CD4-positive, alpha-beta T cell treated with Interleukin-17A for 4 hours (primary cell): ENCODE measurements at places on chromosomes 1 and 21.

- DNase-seq: no peak
Observed at GRCh38 chr1:76352741-76353435, 278.3 kb downstream of the ST6GALNAC3 start.

DNA sequence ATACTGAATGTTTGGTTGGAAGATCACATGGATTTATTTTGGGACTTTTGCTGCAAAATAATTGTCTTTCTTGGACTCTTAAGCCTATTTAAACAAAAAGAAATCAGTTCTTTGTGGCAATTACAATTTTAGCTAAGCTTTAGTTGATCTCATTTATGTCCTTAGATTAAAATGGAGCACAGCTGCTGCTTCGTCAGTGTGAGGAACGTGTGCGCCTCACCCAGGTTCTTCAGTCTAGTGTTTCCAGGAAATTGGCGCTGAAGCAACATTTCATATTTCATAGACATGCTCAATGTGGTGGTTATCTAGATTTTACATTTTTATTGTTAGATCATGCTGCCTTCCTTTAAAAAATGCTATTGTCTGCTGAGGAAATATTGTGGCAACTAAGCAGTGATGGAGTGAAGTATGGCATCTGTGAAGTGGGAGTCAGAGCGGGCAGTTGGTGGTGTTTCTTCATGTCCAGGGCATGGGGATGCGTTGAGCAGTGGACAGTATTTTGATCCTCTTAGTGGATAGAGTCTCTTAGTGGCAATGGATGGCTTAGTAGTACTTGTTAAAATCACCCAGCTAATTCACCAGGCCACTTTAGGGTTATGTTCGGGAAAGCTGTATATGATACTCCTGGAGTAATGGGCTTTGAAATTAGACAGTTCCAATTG is 5.6 kb downstream of the DDI2 start:
- DNase-seq: no peak

DNA sequence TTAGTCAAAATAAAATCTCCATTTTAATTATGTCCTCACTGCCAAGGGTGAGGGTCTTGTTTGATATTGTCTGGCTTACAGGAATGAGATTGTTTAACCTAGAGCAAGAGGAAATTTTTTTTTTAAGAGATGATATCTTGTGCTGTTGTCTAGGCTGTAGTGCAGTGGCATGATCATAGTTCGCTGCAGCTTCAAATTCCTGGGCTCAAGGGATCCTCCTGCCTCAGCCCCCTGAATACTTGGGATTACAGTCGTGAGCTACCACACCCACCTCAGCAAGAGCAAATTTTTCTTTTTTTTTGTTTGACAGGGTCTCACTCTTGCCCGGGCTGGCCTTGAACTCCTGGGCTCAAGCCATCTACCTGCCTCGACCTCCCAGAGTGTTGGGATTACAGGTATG is 84.6 kb downstream of the DISP1 start:
- no peak for DNase-seq

DNA sequence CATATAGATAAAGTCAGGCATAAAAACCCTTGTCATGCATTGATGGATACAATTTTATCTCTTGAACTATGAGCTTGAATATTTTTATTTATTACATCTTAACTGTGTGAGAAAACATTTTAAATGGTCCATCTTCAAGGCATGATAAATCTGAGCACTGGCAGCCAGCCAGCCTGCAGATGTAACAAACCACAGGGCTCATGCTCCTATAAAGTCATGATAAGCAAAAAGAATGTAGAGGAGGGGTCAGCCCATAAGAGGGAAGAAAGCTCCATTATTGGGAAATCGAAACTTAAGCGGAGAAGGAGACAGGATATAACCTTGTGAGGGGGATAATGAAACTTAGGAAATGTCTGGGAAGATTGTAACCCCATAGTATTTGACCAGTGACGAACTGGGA is 839.0 kb downstream of the LRRIQ3 start:
- DNase-seq: no peak

DNA sequence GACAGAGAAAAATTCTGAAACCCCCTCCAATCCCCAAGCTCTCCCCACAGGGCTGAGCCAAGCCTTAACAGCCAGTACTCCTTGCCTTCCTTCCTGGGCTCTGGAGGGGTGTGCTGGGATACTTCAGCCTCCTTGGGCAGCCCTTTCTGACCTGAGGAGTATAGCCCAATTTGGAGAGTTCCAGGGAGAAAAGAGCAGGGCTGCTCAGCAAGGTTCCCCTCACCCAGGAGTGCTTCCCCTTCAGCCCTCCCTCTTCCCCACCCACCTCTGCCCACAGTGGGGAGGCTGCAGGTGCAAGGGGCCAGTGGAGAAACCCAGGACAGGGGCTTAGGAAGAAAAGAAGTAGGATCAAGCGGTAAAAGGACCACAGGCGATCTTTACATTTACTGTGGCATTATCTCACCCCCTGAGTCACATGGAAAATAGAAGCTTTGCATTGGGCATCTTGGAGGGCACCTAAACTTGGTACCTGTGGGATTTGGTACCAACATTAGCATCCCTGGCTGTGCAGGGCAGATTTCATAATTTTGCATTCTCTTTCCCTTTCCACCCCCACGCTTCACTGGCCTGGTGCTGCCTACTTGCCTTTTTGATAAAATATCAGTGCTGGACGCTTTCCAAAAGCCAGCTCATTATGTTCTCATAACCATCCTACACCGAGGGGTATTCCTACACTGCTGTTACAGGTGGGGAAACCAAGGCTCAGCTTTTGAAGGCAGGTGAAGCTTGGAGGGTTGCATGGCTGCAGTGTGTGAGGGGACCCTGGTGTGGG is 2.8 kb upstream of the ADORA1 start:
- DNase-seq: no peak

GRCh38 chr1:94247138-94248094 is 10.0 kb upstream of the ARHGAP29 start:
- peak; percentile 24 for DNase-seq

DNA sequence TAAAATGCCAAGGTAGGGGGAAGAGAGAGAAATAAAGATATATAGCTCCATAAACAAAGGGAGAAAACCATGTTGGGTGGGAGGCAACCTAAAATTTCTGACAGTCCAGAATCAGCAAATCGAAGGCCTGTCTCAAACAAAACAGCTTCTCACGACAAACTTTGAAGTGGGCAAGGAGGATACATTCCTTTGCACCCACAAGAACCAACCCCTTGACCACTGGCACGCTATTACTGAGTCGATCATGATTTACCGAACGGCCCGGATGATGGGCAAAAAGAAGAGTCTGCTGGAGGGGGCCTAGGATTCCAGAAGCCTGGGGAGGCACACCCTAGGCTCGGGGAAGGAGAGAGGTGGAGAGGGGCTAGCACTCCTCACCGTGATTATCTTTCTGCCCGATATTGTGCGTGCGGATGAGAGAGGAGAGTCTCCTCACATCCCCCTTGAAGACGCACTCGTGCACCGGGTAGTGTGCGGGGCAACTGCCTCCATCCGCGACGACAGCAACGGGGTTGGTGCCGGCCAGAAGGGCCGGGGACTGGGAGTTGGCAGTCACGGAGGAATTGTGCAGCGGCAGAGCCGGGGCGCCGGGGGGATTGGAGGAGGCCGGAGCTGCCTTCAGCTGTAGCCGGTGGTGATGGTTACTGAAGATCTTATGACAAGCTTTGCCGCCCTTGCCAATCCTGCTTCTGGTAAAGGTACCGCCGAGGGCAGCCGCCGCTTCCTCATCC is 756 bp downstream of the ANKRD13C start:
- DNase-seq: no peak

DNA sequence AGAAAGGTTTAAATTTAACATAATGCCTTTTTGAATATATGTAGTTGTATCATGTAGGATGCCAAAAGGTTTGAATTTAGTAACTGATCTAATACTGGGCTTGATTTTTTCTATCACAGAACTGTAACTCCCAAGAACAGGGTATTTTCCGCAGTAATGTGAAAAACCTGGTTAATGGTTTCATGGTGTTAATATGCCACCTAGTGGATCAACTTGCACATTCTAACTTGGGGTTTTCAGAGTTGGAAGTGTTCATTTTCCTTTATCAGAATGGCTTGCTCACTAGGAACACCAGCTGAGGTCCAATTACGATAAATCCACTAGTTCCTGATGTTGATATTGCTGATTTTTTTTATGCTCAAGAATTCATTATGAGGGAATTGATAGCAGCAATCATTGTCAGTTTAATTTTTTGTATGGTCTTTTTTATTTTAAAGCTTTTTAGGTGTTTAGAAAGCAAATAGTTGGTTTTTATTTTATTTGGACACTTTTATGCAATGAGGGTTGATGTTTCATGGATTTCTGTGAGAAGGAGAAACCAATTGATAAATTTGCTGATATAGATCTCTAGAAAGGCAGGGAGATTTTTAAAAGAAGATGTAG is 157.2 kb downstream of the PLA2G4A start:
- DNase-seq: no peak

DNA sequence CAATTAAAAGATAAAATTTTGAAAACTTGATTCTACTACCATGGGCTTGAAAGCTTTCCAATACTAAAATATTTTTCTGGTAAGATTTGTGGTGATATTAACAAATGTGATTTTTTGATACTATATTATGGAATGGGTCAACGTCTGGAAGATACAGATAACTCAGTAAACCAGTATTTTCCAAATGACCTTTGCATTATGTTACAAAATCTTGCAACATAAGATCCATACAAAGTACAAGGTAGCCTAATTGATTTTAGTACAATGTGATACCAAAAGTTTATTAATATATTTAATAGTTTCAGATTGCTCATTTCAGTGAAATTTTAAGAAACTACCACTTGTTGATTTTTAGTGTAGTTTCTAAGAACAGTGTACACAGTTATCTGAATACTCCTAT is 236.2 kb downstream of the KIF26B start:
- DNase-seq: no peak
